ENCODE measurements at places on chromosomes 2 and 18.

DNA sequence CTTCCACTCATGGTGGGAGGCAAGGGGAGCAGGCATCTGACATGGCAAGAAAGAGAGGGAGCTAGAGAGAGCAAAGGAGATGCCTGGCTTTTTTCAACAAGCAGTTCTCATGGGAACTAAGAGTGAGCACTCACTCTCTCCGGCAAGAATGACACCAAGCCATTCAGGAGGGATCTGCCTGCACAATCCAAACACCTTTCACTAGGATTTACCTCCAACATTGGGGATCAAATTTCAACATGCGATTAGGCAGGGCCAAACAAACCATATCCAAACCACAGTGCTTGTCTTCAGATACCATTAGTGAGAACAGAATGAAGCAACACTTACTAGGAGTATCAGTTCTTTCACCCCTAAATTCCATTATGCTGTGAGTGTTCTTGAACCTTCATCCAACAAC, 77.3 kb downstream of the FIGN start:
- no peak for DNase-seq

- DNase-seq, result no peak
Measured at GRCh38 chr2:98800330-98801064, 69.6 kb upstream of the MGAT4A start.

GRCh38 chr2:15732341-15733077, 140.8 kb downstream of the DDX1 start:
- no peak for DNase-seq

DNA sequence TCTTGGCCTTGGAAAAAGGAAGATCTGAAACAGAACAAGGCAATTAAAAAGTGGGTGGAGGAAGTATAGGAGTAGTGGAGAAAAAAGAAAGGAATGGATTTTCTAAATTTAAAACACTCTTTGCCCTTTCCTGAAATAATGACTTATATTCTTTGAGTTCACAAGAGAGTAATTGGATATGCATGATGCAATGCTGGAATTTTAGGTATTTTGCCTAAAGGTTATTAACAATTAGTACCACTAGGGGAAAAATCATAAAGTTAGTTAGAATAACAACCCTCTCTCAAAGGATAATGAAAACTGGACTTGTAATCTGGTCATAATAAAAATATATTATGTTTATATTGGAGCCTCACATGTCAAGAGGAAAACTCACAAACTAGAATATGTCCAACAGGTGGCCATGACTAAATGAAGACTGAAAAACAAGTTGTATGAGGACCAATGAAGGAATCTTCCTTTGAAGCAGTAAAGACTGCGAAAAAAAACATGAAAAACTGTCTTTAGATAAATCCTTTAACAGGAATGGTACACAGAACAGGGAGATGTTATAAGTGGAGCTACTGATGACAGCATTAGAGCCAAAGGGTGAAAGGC, 281.8 kb downstream of the NCKAP5 start:
- DNase-seq, result no peak

DNA sequence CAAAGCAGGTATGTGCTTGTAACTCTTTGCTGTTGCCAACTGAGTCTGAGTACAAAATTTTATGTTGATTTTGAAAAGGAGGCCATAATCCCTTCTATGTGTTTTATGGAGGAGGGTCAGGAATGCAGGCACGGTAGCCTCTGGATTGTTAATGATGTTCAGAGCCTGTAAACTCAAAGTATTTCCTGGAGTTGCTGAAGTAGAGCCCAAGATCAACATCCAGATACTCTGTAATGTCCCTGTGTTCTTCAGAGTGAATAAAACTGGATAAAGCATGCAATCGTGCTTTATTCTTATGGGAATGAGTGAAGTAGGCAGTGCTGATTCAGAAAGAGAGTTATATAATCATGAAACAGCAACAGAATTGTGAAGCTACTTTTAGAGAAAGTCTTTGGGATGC, 61.8 kb upstream of the CHRNA1 start:
- no peak for DNase-seq

GRCh38 chr18:25420077-25420825, 68.3 kb upstream of the ZNF521 start:
- DNase-seq, result no peak

GRCh38 chr18:4870177-4870773, 326.8 kb downstream of the AKAIN1 start:
- DNase-seq, result no peak

- DNase-seq, result no peak
Measured at GRCh38 chr2:175601969-175602368, 400.1 kb downstream of the LNPK start.

GRCh38 chr18:74434466-74434865, 22.6 kb downstream of the DIPK1C start:
- no peak for DNase-seq

DNA sequence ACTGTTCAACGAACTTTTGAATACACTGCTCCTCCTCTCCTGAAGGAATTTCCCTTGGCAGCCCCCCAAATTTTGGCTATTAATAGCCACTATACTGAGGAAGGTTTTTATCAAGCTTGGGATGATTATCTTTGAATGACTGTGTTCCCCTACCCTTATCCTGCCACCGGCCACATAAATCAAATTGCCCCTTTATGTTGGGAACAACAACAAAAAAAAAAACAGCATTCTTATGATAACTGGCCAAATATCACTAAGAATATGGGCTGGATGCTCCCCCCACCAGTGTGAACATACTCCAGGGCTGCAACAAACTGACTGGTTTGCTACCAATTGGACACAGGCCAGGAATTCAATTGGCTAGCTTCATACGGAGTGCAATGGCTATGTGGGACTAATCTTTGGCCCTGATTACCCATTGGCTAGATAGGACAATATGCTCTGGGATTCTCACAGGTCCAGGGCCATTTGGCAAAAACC, 20.6 kb downstream of the DUSP11 start:
- no peak for DNase-seq

- no peak for DNase-seq
Measured at GRCh38 chr2:18901242-18901641, 311.9 kb upstream of the NT5C1B start.

GRCh38 chr2:97979904-97980303, 15.8 kb downstream of the TMEM131 start:
- no peak for DNase-seq

- no peak for DNase-seq
Measured at GRCh38 chr2:108297436-108298141, 8.9 kb downstream of the SULT1C2 start.

DNA sequence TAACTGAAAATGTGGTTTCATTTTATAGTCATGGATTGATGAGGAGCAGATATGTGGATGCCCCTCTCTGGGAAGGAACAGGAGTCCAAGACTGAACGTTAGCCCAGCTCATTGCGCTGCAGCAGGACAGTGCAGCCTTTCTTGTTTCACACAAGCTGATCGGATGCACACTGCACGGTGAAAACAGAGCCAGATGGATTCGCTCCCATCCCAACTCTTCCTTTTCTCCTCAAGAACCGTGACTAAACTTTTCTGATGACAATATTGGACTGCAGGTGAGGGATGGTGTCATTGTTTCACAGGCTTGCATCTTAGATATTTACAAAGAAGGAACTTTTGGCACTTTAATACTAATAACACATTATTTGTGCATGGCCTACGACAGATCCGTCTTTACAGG, 33.8 kb upstream of the COPS8 start:
- DNase-seq, result no peak

DNA sequence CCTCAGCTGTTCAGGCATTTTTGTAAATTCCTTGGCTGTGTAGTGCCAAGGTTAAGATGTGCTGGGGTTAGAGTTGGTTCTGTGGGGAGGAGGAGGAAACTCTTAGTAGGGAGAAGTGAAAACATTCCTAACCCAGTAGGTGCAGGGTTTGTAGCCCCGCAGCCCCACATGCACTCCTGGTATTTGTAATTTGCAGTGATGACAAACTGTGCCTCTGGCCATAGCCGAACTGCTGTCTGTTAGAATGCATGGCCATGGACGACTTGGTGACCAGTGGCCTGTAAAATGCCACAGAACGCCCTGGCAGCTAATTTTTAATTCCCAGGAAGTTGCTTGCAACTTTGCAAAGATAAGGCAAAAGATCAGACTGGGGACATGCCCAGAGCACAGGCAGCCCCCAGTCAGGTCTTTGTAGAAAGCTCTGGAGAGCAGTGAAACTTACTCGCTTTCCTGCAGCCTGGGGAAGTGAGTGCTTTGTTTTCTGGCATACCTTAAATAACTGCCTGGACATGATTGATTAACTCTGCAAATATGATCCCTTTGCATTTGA, 38.4 kb downstream of the LYPD6B start:
- no peak for DNase-seq

DNA sequence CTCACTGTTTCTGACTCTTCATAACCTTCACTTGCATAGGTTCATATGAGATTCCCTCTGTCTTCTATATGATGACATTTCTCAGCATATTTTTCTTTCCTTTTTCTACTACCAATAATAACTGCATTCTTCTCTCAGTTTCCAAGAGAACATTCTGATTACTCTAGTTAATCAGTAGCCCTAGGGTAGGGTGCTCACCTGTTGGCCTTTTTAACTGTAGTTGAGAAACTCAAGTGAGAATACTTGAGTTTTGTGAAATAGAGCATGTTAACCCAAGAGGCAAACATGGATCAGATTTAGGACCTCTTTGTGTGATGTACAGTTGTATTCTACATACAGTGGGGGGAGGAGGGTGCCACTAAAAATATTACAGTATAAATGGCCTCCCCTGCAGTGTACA, 308.0 kb downstream of the CMPK2 start:
- DNase-seq, result no peak

DNA sequence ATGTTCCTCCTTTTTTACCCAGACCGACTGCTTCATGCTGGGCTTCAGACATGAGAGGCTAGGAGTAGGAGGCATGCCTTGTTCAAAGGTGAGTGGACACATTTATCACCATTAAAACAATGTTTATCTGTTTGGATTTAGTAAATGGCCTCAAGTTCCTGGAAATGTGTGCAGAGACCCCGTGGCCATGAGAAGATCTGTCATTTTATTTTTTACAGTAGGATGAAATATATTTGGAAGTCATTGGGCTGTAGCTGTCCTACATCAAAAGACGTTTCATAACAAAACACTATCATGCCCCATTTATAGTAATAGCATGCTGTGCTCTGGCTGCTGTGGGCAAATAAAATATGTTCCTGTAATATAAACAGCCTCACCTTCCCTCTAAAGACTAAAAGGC, 403.9 kb upstream of the TNP1 start:
- DNase-seq, result no peak

DNA sequence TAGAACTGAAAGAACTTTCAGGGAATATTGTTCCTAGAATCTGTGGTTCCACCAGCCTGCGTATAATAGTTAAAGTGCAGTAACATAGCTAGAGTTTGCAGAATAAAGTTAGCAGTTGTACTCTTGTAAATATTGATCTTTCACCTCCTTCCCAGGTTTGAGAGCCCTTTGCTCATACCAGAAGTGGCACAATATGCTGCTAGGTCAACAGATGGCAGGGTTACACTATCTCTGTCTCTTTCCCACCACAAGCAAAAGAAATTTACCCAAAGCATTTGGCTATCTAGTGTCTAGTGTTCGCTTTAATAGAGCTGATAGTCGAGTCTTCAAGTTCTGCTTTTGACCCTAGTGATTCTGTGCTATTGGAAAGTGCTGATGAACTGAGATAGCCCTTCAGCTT, 119.0 kb upstream of the KLHL14 start:
- no peak for DNase-seq

GRCh38 chr18:26190506-26190905, 35.7 kb upstream of the TAF4B start:
- no peak for DNase-seq
